ENCODE measurements at places on chromosomes 5 and 9.

- no peak for DNase-seq
These were observed 1.7 kb downstream of the UBE2D2 start for GRCh38 chr5:139562847-139563246.

GRCh38 chr9:70389621-70390266 lies 24.7 kb downstream of the KLF9 start:
- DNase-seq = no peak

GRCh38 chr5:72387985-72388384 lies 67.8 kb downstream of the PTCD2 start:
- no peak for DNase-seq

DNA sequence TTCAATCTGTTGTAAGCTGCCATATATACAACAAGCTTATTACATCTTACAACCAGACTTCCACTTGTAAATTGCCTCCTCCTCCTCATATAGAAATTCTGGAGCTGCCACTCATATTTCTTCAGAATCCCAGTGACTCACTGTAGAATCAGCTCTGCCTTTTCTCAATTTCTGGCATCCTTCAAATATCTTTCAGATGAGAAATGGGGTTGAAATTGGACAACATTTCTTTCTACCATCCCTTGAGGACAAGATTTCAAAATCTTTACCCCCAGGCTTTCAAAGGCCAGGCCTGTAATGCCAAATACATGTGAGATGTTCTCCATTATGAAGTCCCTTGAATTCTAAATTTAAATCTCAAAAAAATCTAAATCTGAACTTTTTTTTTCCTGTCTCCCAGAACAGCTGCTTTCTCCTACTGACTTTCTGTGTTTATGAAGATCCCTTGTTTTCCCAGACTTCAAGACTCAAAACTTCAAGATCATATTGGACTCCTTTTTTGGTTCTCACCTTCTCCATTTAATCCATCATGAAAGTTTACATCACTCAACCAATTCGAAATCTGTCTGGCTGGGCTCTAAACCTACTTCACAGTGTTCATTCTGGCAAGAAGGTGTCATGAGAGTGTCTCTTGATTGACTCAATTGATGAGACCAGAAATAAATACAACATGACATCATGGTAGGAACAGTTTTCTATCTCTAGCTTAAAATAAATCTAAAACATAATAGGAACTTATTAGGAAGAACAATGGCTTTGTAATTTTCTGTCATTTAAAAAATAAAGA lies 109.8 kb downstream of the HMHB1 start:
- no peak for DNase-seq

- DNase-seq = no peak
These were observed 4.2 kb downstream of the LCN1 start for GRCh38 chr9:135525241-135526088.

- no peak for DNase-seq
These were observed 11.8 kb downstream of the ARL14EPL start for GRCh38 chr5:116044073-116044472.

- DNase-seq = no peak
These were observed 179.0 kb upstream of the CDH9 start for GRCh38 chr5:27217155-27217956.

DNA sequence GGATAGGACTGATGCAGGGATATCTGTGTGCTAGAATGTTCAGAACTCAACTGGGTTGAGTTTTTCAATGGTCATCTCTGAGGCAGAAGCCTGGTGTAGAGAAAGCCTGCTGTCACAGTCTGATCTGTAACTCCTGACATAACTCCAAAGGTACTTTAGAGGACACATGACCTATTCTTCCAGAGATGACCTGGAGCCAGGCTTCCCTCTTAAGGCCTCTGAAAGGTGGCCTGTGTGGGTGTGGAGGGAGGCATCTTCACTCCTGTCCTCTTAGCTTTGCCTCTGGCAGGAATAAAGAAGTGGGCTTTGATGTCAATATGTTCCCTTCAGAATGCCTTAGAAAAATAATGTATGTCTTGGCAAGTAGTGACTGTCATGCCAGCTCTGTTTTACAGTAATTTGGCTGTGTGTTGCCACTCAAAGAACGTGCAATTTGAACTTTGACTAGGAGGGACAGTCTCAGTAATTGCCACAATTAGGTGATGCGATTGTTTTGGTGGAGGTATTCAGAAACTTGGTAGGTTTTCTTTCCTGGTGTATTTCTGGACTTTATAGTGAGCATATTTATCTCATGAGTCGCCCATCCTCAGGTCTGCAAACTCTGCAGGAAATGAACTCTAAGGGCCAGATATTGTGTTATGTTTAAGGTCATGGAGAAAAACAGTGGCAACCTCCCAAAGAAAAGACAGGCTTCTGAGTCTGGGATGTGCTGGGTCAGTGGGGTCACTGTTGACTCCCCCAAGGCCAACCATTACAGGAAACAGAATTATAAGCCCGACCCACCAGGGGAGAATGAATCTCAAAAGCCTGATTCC lies 3.2 kb upstream of the C5orf63 start:
- DNase-seq = no peak

DNA sequence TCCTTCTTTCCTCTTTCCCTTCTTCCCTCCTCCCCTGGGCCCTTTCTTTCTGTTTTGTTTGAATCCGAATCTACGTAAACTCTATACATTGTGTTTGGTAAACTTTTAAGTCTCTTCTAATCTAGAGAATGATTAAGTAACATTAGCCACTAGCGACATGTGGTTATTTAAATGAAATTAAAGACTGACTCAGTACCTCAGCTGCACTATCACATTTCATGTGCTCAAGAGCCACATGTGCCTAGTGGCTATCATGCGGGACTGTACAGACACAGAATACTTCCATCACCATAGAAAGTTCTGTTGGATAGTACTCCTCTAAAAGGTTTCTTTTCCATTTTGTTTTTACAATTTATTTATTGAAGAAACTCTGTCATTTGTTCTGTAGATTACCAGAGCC lies 29.0 kb downstream of the DCTN4 start:
- no peak for DNase-seq

GRCh38 chr5:57307516-57307915 lies 133.7 kb downstream of the GPBP1 start:
- DNase-seq = no peak

DNA sequence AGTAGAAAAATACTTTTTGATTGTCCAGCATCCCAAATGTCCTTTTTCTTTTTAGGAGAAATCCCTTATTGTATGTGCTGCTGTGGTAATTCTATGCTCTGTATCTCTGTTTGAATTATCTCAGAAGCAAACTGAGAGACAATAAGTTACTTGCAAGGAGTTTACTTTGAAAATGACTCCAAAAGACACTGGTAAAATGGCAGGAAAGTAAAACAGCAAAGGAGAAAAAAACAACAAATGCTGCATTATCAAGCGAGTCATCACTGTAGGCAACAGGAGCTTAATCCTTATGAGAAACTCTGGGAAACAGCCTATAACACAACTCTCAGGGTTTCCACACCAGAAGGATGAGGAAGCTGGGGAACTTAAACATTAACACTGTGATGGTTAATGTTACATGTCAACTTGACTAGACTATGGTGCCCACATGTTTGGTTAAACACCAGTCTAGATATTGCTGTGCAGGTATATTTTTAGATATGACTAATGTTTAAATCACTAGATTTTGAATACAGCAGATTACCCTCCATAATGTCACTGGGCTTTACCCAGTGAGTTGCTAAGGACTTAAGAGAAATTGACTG lies 92.6 kb upstream of the GAS1 start:
- no peak for DNase-seq
